Central memory CD8-positive, alpha-beta T cell (primary cell): ENCODE measurements at places on chromosomes 7 and 10.

DNA sequence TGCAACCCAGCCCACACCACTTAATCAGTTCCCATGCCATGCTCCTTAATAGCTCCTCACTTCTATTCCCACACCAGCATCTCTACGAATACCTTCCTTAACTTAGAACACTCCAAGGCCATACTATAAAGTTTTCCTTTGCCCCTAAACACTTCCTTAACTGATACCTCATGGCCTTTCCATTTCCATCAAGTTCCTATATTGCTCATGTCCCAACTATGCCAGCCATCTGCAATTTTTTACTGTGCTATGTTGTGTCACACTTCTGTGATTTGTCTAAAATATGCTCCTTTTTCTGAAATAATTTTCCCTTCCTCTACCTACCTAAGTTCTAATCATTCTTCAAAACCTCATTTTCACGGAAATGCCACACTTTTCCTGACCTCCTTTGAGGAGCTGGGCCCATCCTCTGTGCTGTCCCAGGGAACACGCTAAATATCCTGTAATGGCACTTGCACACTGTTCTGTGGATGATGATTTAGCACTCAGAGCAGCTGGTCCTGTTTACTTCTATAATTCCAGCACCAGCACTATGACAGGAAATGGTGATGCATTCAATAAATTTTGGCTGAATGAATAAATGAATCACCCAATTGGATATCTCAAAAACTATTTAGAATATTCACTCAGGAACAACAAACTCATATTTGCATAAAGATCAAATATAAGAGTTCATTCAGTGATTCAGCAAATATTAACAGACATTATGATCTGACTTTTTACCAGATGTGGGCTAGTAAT lies 266.5 kb upstream of the HGF start:
- DNase-seq, result no peak

DNA sequence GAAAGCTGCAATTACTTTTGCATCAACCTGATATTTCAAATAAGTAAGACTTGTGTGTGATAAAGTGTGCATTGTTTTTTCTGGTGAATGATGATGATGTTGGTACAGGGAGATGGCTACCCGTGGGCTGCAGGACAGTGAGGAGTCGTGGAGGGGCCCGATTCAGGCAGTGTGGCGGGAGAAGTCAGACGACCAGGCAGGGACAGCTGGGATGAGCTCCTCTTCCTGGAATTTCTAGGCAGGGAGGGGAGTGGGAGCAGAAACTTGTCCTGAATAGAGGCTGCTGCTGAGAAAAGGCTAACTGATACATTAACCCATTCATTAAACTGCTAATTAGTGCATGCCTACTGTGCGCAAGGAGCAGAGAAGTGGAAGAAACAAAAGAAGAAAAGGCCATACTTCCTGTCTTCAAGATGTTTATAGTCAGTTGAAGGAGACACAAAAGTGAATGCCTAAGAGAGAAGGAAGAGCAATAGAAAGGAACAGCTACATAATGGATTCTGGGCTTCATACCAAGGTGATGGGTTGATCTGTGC lies 9.3 kb upstream of the GATAD1 start:
- no peak for DNase-seq

- DNase-seq, result no peak
Measured at GRCh38 chr7:86949052-86949778, 110.2 kb downstream of the ELAPOR2 start.

- DNase-seq, result no peak
Measured at GRCh38 chr7:28173531-28173930, 7.1 kb downstream of the JAZF1 start.

DNA sequence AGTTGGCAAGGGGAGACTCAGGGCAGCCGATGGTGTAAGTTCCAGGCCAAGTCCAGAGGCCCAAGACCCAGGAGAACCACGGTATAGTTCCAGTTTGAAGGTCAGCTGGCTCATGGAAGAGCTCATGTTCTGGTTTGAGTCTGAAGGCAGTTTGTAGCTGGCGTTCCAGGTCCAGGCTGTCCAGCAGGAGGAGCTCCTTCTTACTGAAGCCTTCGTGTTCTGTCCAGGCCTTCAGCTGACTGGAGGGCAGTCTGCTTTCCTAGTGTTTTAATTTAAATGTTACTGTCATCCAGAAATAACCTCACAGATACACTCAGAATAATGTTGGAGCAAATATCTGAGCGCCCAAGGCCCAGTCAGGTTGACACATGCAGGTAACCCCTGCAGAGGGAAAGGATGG lies 4.2 kb downstream of the SUN1 start:
- DNase-seq, result no peak

GRCh38 chr10:103350175-103350516 lies 794 bp downstream of the PCGF6 start:
- DNase-seq, result no peak

DNA sequence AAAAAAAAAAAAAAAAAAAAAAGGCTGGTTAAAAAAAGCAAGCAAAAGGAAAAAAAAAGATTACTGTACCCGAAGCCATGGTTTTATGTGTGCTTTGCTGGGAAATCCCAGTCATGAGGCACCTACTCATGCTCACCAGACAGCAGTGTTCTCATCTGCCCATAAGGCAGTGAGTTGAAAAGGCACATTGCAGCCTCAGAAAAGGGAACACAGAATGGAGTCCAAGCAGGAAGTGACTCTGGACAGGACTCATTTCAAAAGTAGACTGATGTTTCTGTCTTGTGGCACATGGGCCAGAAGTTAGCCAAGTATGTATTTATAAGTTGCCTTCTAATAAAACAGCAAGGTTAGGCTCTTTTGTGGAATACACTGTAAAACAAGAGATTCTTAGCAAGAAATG lies 40.2 kb downstream of the PDSS1 start:
- DNase-seq, result no peak

DNA sequence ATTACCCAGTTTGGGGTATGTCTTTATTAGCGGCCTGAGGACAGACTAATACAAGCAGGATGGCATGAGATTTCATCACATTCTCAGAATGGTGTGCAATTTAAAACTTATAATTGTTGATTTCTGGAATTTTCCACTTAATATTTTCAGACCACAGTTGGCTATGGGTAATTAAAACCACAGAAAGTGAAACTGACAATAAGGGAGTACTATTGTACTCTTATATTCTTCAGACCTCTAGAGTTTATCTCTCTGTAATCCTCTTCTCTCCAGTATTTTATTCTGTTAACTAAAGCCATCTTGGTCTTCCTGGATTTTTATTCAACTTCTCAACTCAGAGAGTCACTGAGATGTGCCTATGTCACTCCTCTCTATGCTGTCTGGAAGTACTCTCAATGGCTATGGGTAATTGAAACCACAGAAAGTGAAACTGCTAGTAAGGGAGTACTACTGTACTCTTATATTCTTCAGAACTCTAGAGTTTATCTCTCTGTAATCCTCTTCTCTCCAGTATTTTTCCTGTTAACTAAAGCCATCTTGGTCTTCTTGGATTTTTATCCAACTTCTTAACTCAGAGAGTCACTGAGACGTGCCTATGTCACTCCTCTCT lies 118.3 kb downstream of the PPP1R17 start:
- DNase-seq, result no peak

DNA sequence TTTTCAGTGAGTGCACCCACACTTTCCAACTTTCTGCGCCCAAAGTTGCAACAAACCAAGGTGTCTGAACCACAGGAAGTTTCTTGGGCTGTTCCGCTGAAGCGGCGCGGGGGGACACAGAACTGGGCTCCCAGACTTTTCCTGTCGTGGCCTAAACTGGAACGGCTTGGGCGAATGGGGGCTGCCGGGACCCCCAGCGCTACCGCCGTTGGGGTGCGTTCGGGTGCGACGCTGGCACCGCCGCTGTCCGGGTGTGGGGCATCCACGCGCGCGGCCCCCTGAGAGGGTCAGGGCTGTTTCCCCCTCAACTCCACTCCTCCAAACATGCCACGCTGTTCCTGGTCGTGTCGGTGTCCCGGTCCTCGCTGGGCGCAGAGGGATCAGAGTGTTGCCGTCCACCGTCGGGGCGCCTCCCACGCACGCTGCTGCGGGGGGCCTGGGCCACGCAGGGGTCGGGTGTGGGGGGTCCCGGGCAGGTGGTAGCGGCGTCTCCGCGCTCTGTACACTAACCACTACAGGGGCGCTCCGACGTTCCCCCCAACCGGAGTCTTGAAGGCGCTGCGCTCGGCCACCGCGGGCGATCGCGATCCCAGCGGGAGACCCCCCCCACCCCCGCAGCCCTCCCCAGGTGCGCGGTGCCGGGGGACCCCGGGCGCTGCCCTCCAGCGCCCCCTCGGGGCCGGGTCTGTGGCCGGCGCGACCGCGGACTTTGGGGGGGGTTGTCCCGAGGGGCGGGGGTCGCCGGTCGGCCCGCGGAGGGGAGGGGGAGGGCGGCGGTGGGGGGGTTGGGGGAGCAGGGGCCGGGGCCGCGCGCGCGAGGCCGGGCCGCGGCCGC lies 2.2 kb upstream of the CUX1 start:
- no peak for DNase-seq

GRCh38 chr7:37448636-37449361 lies at the start of gene ELMO1:
Gene ELMO1 (minus strand): TSS chr7:37448864. CDS start chr7:37342690, 106,174 bp downstream.
- DNase-seq, result peak; percentile 61

- no peak for DNase-seq
Measured at GRCh38 chr10:71623098-71623985, 96.2 kb downstream of the C10orf105 start.

- DNase-seq, result no peak
Measured at GRCh38 chr10:132634241-132634946, 96.8 kb downstream of the INPP5A start.

DNA sequence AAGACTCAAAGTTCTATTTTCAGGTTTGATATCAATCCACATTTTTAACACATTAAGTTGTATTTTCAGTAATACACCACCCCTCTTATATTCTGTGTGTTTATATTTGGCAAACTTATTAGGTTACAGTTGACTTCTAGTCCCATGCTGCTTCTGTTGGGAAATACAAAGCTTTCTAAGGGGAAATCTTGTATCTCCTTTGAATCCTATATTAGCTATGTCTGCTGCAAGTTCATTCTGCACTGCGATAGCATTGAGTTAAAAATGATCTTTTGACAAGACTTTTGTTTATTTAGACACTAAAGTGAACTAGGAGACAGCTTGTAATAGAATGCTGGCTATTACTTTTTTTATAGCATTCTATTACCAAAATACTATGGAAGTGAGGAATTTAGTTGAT lies 625.1 kb upstream of the ANKRD30A start:
- DNase-seq, result no peak

GRCh38 chr10:121152033-121152432 lies 300.9 kb downstream of the WDR11 start:
- DNase-seq, result no peak

GRCh38 chr7:51198654-51199053 lies 118.0 kb downstream of the COBL start:
- DNase-seq, result no peak

DNA sequence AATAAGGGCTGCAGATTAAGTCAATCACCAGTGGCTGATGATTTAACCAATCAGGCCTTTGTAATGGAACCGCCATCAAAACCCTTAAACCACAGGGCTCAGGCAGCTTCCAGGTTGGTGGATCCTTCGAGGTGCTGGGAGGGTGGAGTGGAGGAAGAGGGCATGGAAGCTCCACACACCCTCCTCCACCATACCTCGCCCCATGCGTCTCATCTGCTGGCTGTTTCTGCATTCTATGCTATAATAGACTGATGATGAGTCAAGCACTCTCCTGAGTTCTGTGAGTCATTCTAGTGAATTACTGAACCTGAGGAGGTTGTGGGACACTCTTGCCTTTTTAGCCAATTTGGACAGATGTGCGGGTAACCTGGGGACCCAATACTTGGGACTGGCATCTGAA lies 43.9 kb downstream of the CHST15 start:
- DNase-seq, result no peak

GRCh38 chr10:42836771-42837468 lies 54.3 kb downstream of the BMS1 start:
- no peak for DNase-seq

- DNase-seq, result no peak
Measured at GRCh38 chr10:58514111-58514770, 1.6 kb downstream of the BICC1 start.

- no peak for DNase-seq
Measured at GRCh38 chr7:128770233-128770632, 5.4 kb downstream of the OPN1SW start.

DNA sequence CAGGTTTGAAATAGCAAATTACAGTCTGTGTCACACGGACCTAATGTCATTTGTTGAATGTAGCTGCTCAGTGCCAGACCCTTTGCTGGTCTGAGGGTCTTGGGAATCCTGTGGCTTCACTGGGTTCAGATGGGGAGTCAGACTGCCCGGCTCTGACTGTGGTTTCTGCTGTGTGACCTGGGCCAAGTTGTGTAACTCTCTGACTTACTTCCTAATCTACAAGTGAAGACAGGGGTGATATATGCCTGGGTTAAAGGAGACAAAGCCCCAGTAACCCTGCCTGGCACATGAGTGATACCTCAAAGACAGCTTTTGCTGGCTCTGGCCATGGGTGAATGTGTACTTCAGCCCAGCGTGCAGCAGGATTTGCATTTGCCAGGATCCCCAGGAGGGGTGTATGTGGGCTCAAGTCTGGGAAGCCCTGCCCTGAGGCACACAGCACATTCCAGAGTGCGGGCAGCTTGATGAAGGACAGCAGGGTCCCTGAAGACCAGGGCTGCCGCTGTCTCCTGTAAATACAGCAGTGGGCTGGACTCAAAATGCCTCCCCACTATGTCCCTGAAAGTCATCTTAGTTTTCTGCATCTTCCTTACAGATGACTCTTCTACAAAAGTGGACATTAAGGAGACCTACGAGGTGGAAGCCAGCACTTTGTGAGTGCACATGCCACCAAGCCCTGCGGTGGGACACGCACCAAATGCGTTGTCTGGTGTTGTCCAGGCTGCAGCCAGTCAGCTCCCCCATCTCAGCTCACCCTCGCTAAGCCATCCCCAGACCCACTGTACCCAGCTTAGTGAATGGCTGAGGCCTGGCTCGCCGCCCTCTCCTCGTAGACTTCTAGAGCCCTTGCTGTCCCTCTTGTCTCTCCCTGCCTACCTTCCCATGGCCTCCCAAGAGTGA lies 16.4 kb downstream of the NACAD start:
- DNase-seq, result no peak

DNA sequence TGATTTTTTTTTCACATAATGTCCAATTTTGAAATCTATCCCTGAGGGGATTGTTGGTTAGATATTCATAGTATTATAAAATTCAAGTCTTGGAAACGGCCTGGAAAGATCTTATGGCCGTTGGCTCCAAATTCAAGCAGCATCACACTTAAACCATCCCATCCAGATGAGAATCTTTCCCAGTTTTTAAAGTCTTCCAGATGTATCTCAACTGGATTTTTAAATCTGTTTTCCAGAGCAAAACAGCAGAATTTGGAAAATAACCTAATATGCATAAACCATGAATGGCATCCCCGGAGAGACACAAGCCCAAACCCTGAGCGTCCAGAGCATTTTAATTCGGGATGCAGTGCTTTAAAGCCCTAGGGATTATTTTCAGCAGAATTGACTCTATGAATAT lies 208.2 kb upstream of the PRKCQ start:
- no peak for DNase-seq

GRCh38 chr10:129411772-129412171 lies 55.3 kb upstream of the MGMT start:
- no peak for DNase-seq

DNA sequence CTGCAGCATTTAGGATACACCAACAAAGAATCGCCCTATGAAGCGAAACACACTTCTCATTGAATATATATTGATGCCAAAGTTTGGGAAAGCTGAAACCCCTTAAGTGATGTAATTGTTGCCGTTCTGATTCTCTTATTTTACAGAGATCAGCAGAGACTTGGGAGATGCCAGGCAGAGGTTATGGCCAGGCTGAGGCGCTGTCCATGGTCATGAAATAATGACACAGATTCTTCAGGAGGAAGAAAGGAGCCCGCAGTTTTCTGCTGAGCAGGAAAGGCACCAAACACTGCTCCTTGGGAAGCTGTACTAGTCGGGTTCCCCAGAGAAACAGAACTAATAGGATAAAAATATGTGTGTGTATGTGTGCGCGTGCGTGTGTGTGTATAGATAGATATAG lies 566.0 kb downstream of the CALN1 start:
- DNase-seq, result no peak
